ENCODE measurements at places on chromosomes 11 and 22. TPM values are rescaled to one million over a fixed set of nuclear protein-coding genes. Genes with fewer than 3 reads are reported as not detected.

EXPH5 gene
- total RNA-seq, result 11.6 TPM

NXPE1 gene
- not detected for total RNA-seq

CD3G gene
- not detected for total RNA-seq

FAM180B gene
- not detected for total RNA-seq

PGA5 gene
- 5.9 TPM for total RNA-seq

SWAP70 gene
- total RNA-seq, result 36.6 TPM

HSPB2 gene
- not detected for total RNA-seq

CNTF gene
- total RNA-seq, result not detected

- DNase-seq, result no peak
Observed at GRCh38 chr22:47250995-47251765, 488.7 kb downstream of the TBC1D22A start.

DNA sequence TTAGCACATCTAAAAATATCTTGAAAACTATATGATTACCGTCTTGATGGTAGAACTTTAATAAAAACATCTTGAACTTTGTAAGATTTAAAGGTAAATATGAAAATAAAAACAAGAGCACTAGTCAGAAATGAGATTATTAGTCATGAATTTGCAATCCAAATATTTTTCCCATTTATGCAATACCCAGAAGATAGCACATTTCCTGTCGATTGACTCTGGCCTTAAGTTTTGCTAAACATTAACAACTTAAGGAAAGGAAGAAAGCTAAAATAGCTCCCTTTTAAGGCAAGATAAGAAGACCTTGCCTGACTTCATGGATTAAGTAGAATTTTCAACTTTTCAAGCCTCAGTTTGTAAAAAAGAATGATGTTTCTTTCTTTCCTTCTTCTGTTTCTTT lies 1374.7 kb upstream of the RAG2 start:
- no peak for DNase-seq

GRCh38 chr11:945986-946385 lies 20.3 kb downstream of the AP2A2 start:
- no peak for DNase-seq

DNA sequence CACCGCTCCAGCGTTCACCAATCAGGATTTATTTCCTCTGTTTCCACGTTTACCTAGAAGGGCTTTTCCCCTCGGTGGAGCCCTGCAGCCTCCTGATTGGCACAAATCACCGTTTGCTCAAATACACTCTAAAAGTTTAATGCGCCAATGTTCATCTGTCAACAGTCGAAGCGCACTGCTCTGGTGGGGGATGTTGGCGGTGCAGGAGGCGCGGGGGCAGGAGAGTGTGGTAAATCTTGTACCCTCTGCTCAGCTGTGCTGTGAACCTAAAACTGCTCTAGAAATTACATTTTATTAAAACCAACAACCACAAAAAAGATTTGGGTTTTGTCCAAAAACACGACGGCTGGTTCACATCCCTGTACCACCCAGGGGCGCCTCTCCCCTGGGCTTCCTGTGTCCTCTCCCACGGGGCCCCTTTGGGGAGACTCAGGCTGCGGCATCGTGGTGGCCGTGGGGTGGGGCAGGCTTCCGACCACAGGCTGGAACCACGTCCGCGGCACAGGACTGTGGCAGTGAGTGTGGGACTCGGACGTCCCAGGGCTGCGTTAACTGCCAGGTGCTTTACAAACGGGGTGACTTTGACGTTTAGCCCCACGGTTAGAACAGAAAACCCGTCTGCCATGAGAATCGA lies 13.5 kb downstream of the TTLL8 start:
- DNase-seq, result no peak

DNA sequence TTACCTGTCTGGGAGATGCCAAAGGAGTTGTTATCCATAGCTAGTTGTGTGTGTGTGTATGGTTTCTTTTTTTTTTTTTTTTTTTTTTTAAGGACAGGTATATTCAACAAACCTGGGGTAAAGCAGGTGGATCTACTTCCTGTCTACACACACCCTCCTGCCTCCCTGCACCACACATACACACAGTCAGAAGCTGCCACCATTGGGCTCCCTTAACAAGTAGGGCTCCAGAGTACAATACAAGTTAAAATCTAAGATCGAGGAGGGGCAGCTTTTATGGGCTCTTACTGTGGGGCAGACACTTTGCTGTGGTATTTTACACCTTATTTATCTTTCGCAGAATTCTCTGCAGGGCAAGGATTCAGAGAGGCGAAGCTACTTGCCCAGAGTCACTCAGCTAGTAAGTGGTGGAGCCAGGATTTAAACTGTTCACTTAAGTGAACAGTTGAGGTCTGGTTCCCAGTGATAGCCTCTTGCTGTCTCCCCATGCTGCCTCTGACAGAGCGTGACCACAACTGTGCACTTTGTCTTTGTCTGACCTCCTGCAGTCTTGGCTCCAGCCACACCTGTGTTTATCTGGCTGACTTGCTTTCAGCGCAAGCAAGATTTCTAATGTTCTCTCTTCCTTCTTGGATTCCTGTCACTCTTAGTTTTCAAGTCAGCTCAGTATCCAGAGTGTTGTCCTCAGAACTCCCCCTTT lies 135.0 kb downstream of the CSNK2A3 start:
- peak; percentile 41 for DNase-seq

- DNase-seq, result no peak
Observed at GRCh38 chr11:27650988-27651387, 49.3 kb downstream of the BDNF start.

DNA sequence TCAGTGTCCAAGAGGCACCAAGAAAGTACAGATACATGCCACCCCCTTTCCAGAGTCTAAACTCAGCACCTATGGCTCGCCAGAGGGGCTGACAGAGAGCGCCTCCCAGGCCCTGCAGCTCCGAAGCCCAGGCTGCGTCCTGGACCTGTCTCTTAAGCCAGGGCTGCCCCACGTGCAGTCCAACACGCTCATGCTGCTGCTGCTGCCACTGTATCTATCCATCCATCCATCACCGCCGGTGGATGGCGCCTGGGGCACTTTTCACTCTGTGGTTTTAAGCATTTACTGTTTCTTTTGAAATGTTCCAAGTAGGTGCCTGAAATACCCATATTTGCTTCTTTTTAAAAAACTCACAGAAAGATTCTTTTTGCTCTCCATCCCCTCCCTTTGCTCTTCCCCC lies 41.8 kb downstream of the MACROD1 start:
- no peak for DNase-seq

GRCh38 chr11:72468289-72468688 lies 34.0 kb upstream of the CLPB start:
- no peak for DNase-seq

GRCh38 chr11:120785576-120785975 lies 238.3 kb upstream of the TBCEL start:
- no peak for DNase-seq

DNA sequence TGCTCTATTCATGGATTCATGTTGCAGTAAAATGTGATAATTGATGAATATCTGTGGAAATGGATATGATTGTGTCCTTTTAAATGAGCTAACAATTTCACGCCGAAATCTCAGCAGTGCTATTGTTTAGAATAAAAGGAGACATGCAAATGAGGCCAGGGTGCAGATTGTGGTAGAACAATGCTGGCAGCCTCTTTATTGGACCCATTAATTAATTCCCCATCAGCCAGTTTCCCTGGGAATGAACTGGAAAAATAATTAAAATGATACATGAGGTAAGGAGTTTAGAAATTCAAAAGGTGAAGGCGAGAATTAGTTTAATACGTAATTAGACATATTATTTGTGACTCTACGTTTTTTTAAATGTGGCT lies 306.2 kb downstream of the TBC1D22A start:
- no peak for DNase-seq

- DNase-seq, result no peak
Observed at GRCh38 chr11:2892215-2892966, 6.8 kb upstream of the CDKN1C start.

GRCh38 chr11:82845356-82846353 lies 54.6 kb downstream of the PRCP start:
- no peak for DNase-seq

DNA sequence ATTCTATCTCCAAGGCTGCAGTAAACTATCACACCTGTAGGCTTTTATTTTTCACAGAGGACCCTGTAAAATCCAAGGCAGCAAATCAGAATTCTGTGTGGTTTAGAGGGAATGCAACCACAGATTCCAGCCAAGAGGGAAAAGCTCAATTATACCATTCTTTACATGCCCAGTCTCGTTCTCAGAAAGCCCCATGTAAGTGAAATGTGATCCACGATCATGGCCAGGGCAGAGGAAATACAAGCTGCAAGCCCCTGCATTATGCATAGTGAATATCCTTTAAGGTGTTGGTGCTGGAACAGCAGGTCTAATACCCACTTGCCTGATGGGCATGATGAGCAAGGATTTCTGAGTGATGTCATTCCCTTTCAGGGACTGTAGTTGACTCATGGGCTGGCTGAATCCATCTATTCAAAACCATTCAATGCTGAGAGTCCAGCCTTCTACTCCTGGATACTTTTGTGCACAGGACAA lies 198.7 kb upstream of the MTMR2 start:
- no peak for DNase-seq

GRCh38 chr11:88404932-88405710 lies 67.6 kb upstream of the CTSC start:
- DNase-seq, result no peak

- DNase-seq, result no peak
Observed at GRCh38 chr11:46299451-46299961, 22.0 kb downstream of the CREB3L1 start.

GRCh38 chr11:72534371-72535193 lies 100.3 kb upstream of the CLPB start:
- DNase-seq, result no peak

GRCh38 chr11:66467034-66467659 lies 442 bp downstream of the PELI3 start:
- peak; percentile 77 for DNase-seq

- peak; percentile 24 for DNase-seq
Observed at GRCh38 chr22:48749555-48750227, 1078.0 kb downstream of the BRD1 start.

GRCh38 chr11:73384872-73385689 lies 8.9 kb downstream of the RELT start:
- DNase-seq, result peak; percentile 69

- no peak for DNase-seq
Observed at GRCh38 chr22:26489447-26490036, 5.9 kb downstream of the SRRD start.

DNA sequence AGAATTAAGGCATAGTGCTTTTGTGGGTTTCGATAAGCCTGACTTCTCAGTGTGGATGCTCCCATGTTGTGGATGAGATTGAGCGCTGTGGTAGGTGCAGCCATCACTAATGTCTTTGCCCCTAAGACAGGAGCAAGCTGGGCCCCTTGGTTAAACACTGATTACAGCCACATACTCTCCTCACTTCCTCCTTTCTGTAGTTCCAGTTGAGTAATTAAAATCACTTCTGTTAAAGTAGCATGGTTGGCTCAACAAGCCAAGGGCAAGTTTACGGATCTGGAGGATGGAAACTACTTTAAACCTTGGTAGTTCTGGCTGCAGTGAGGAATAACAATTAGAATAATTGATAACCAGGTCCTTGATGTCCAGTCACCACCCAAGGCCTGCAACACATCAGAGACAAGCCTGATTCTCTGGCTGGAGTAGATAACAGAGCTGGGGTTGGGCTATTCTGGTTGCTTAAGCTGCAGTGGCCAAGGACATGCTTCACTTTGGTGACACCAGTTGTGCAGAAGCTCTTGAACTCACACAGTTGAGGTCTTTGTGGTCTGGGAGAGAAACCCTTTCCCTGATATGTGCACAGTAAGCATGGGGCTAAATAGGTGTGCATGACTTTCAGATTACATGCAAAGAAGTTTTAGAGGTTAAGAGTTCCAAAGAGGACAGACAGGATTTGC lies 81.3 kb downstream of the KIRREL3 start:
- DNase-seq, result no peak

DNA sequence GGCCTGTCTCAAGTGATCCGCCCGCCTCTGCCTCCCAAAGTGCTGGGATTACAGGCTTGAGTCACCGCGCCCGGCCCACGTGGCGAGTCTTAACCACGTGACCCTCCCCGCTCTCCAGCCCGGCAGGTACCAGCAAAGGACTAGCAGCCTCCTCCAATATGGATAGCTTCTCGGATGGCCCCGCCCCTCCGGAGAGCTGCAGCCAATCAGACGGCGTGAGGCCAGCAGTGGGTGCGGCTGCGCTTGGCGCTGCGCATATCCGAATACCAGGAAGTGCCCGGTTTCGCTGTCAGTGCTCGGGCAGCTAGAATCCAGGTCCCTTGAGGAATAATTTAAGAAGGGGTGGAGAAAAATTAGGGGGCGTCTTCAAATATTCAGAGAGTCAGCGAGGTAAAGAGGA lies 14.7 kb upstream of the PISD start:
- peak; percentile 97 for DNase-seq

DNA sequence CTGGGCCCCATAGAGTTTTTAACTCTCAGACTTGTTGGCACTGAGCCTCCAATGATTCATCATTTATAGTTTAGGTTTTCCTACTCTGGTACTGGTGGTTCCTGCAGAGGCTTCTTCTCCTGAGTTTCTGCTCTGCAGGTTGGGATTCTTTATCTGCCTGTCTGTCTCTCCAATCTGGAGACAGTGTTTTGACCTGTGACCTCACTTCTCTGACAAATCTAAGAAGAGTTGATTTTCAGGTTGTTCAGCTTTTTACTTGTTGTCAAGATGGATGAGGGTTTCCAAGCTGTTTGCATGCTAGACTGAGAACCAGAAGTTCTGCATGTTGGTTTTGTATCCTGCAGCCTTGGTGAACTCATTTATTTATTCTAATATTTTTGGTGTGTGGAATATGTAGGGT lies 63.9 kb downstream of the JAM3 start:
- no peak for DNase-seq

DNA sequence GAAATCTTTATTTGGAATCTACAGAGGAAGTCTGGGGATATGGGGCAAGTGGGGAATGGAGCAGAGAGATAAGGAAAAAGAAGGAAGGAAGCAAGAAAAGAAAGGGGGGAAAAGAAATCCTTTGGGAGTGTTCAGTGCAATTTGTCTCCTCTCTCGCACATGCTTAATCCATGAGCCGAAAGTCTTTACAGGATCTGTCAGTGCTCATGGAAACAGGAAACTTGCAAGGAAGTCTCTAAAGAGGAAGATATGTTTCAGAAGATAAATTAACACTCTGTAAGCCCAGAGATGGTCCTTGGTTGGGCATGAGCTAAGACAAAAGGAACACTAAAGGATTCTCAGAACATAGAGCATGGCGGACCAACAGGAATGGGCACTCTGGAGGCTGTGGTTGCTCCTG lies 47.9 kb upstream of the FLI1 start:
- no peak for DNase-seq

GRCh38 chr11:73999581-74000306 lies 9.1 kb downstream of the UCP3 start:
- DNase-seq, result no peak

DNA sequence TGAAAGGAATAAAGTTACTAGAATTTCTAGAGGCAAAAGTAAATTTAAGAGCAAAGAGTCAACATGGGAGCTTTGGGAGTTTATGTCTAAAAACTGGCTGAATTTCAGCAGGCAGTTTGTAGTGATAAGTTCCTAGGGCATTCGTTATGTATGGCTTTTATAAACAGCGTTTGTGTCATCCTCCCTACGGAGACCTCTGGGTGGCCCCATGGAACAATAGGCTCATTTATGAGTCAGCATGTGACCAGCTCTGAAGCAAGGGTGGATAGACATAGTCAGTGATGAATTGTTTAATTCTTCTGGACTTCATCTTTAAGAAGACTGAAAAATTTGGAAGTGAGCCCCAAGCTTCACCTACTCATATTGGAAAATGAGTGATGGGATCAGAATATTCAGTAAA lies 37.1 kb downstream of the SVIP start:
- peak; percentile 59 for DNase-seq
